ENCODE measurements at places on chromosomes 4 and X. TPM values are rescaled to one million over a fixed set of nuclear protein-coding genes. Genes with fewer than 3 reads are reported as not detected.

- H3K36me3 ChIP-seq, result peaks cover 25% of the 10 kb centered on the region
- peak; percentile 72 for DNase-seq
- no peaks in the 10 kb centered on the region for H3K27me3 ChIP-seq
- peak within 1 kb of the TSS; percentile 97 for H3K27ac ChIP-seq
- H3K4me1 ChIP-seq, result peaks cover 37% of the 10 kb centered on the region
These were observed at the start of gene ARHGAP4 for GRCh38 chrX:153925739-153926551. ARHGAP4 (minus strand) TSS chrX:153926264; CDS start chrX:153926202, 62 bp downstream.

SPANXN4 gene
- total RNA-seq, result not detected

GRCh38 chr4:86558797-86559196, 35.3 kb upstream of the PTPN13 start:
- H3K36me3 ChIP-seq, result no peaks in the 10 kb centered on the region

DNA sequence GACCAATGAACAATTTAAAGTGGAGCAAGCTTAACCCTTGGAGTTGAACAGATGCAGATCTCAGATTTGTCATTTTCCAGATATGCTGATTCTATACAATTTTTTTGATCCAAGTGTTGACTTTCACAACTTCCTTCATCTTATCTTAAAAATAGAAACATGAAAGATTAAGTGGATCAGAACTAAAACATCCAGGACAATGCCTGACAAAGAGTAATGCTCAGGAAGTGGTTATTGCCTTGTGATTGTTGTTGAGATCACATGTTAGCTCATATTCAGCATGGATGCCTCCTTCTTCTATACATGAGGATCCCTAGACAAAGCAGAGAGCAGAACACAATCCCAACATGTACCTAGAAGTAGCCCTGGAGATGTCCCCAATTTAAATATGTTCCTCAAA, 160.9 kb downstream of the PPARGC1A start:
- no peak overlapping the region for H3K4me3 ChIP-seq
- no peaks in the 10 kb centered on the region for H3K36me3 ChIP-seq
- no peaks in the 10 kb centered on the region for H3K4me1 ChIP-seq
- no peak for DNase-seq

- no peak for DNase-seq
- H3K27me3 ChIP-seq, result no peaks in the 10 kb centered on the region
- H3K36me3 ChIP-seq, result no peaks in the 10 kb centered on the region
- no peak overlapping the region for H3K4me3 ChIP-seq
- H3K27ac ChIP-seq, result no peak overlapping the region
These were observed 27.6 kb downstream of the ANXA10 start for GRCh38 chr4:168119890-168120289.

GRCh38 chr4:156186111-156186510, 232.4 kb upstream of the CTSO start:
- DNase-seq, result no peak
- no peaks in the 10 kb centered on the region for H3K36me3 ChIP-seq
- H3K4me3 ChIP-seq, result no peak overlapping the region
- no peak overlapping the region for H3K27ac ChIP-seq

FGF16 gene
- not detected for total RNA-seq

NOCT gene
- 12.4 TPM for total RNA-seq
